ENCODE measurements at places on chromosomes 13 and 19. TPM values are rescaled to one million over a fixed set of nuclear protein-coding genes. Genes with fewer than 3 reads are reported as not detected.

FCGBP gene
- total RNA-seq: 74.4 TPM

CPT1C gene
- 1.5 TPM for total RNA-seq

IGSF23 gene
- total RNA-seq: not detected

CAMSAP3 gene
- total RNA-seq: 0.19 TPM

ADGRE3 gene
- not detected for total RNA-seq

ATP4B gene
- total RNA-seq: not detected

CNFN gene
- total RNA-seq: not detected

CADM4 gene
- total RNA-seq: 0.49 TPM

RXFP2 gene
- total RNA-seq: not detected

FFAR2 gene
- total RNA-seq: 0.15 TPM

AP1M2 gene
- total RNA-seq: not detected

RASGRP4 gene
- 0.33 TPM for total RNA-seq

ZNF682 gene
- 7.3 TPM for total RNA-seq

SHISA7 gene
- total RNA-seq: not detected

KLK1 gene
- not detected for total RNA-seq

IL4I1 gene
- total RNA-seq: 3.4 TPM

TARM1 gene
- not detected for total RNA-seq

Data from CD4-positive, alpha-beta memory T cell (primary cell).